Left lung (tissue), 14 donors: ENCODE measurements at places on chromosomes 5 and 9. TPM values are rescaled to one million over a fixed set of nuclear protein-coding genes. Genes with fewer than 3 reads are reported as not detected.

GRCh38 chr9:99415606-99416005, 193.5 kb downstream of the SEC61B start:
- H3K27ac ChIP-seq = no peak overlapping the region
- no peak overlapping the region for H3K4me3 ChIP-seq
- no peaks in the 10 kb centered on the region for H3K36me3 ChIP-seq
- no peaks in the 10 kb centered on the region for H3K27me3 ChIP-seq
- no peak for DNase-seq

The MED27 gene
- 18.1 TPM for total RNA-seq

GRCh38 chr9:13974891-13975290, 339.1 kb downstream of the NFIB start:
- no peaks in the 10 kb centered on the region for H3K27me3 ChIP-seq
- no peak overlapping the region for H3K4me3 ChIP-seq
- no peak overlapping the region for H3K27ac ChIP-seq
- H3K36me3 ChIP-seq = no peaks in the 10 kb centered on the region
- no peaks in the 10 kb centered on the region for H3K4me1 ChIP-seq

The MAMDC2 gene
- total RNA-seq = 23.6 TPM

The SLC34A3 gene
- 0.12 TPM for total RNA-seq

- H3K4me3 ChIP-seq = no peak overlapping the region
- H3K27ac ChIP-seq = no peak overlapping the region
- no peaks in the 10 kb centered on the region for H3K4me1 ChIP-seq
- DNase-seq = no peak
- H3K36me3 ChIP-seq = no peaks in the 10 kb centered on the region
These were observed 25.5 kb downstream of the CCDC180 start for GRCh38 chr9:97332993-97333392.

GRCh38 chr5:32562843-32563242, 22.5 kb upstream of the SUB1 start:
- no peak for DNase-seq
- no peaks in the 10 kb centered on the region for H3K27me3 ChIP-seq
- H3K36me3 ChIP-seq = no peaks in the 10 kb centered on the region
- H3K27ac ChIP-seq = no peak overlapping the region

The FNIP1 gene
- 36.5 TPM for total RNA-seq

GRCh38 chr5:146690880-146691355, 174.9 kb upstream of the GPR151 start:
- H3K4me1 ChIP-seq = no peaks in the 10 kb centered on the region
- no peak overlapping the region for H3K4me3 ChIP-seq
- no peaks in the 10 kb centered on the region for H3K27me3 ChIP-seq
- no peak overlapping the region for H3K27ac ChIP-seq

The CDKN2B gene
- 75.6 TPM for total RNA-seq

The ERGIC1 gene
- 165 TPM for total RNA-seq

The MYOZ3 gene
- 3.1 TPM for total RNA-seq

- H3K4me1 ChIP-seq = peaks cover 8% of the 10 kb centered on the region
- no peak for DNase-seq
- peaks cover 20% of the 10 kb centered on the region for H3K36me3 ChIP-seq
- no peak overlapping the region for H3K27ac ChIP-seq
- no peak overlapping the region for H3K4me3 ChIP-seq
These were observed 14.8 kb downstream of the SPTLC1 start for GRCh38 chr9:92100237-92100911.

The PCDHA9 gene
- total RNA-seq = 0.20 TPM

- H3K4me1 ChIP-seq = peaks cover 36% of the 10 kb centered on the region
- H3K4me3 ChIP-seq = peak overlapping the region; percentile 41
- H3K27me3 ChIP-seq = peaks cover 8% of the 10 kb centered on the region
- H3K27ac ChIP-seq = peak overlapping the region; percentile 89
- H3K36me3 ChIP-seq = no peaks in the 10 kb centered on the region
These were observed 820 bp downstream of the FBP1 start for GRCh38 chr9:94638335-94639060.

- no peaks in the 10 kb centered on the region for H3K27me3 ChIP-seq
- no peaks in the 10 kb centered on the region for H3K36me3 ChIP-seq
- H3K4me1 ChIP-seq = no peaks in the 10 kb centered on the region
These were observed 228.7 kb downstream of the TUSC1 start for GRCh38 chr9:25449503-25449902.
